H7 (cell line): ENCODE measurements at places on chromosomes 7 and 10.
A peak's percentile ranks its signal among the peaks of the same experiment; 100 is the strongest.

DNA sequence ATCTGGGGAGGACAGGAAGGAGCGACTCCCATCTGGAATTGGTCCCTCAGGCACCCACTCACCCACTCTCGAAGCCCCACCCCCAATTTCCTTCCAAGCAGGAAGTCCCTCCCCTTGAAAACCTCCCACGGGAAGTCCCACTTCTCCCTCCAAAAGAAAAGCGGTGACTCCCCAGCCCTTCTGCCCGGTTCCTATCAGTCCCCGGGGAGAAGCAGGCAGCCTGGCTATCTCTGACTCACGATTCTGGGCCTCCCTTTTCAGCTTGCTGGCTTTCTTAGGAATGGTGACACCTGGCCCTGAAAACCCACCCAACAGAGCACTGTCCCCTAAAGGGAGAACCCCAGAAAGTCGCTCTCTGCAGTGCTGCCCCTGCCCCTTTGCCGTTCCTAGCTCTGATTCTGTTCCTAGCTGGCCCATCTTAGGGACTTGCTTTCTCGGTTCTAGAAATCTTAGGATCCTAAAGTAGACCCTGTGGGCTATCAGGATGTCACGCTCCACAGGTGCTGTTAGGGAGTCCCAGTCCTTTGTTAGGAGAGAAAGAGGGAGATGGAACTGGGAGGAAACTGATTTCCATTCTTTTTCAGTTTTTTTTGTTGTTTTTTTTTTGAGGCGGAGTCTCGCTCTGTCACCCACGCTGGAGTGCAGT, 6.0 kb downstream of the TSC22D4 start:
- DNase-seq: peak; percentile 56

GRCh38 chr10:113953505-113954272, 90.0 kb upstream of the ADRB1 start:
- DNase-seq: no peak

DNA sequence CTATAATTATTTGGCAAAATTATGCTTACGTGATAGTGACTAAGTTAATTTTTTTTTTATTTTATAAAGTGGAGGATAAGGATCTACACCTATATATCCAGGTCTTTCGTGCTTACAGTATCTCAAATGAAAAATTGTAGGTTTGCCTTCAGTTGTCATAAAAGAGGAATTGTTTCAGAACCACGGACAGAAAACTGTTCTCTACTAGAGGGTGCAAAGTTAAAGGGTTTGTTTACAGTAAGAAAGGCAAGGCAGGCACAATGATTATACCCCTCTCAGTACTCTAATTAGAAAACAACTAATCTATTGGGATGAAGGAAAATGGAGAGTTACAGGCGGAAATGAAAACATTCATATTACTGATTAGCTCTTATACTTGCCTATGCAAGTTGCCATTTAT, 1.5 kb downstream of the PCLO start:
- no peak for DNase-seq

DNA sequence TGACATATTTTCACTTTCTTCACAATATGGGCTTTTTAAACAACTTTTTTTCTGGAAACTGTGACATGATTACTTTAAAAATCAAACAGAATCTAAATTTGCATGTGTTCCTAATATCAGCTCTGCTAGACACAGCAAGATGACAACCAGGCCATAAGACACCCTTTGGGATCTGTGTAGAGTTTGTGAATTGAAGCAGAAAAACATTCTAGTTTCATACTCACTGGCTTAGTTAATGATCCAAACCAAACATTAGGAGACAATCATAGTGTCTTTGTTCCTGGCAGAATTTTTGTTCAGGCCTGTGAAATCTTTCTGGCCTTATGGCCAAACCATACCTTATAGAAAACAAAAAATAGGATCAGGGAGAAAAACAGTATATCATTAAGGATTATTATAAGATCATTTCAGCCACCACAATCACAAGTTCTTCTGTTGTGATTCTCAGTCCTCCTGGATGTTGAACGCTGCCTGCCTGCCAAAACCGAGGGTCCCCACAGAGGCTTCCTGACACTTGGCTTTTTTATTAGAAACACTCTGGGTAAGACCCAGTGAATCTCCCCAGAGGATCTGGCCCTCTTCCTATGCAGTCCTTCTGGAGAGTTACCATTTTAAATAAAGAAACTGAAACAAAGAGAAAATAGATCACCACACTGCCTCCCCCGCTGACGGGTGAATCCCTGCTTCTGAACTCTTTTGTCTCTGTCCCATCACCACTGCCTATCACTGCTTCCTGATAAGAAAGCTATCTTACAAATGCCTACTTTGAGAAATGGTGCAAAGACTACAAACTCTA, 79.2 kb upstream of the PPP1R3C start:
- no peak for DNase-seq

DNA sequence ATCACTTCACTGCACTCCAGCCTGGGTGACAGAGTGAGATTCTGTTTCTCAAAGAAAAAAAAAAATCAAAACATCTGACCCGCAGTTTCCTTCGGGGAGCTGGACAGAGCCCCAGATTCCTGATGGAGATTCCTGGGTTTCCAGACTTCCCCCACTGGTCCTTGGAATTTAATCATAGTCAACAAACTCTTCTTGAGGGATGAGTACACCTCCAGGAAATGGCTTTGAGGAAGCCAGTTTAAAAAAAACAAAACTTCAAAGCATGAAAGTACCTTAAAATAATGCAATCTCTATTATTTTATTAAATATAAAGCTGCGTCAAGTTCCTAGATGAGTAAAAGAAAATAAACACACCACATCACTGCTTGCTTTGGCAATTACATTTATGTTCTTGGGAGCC, 1.2 kb upstream of the MAD1L1 start:
- DNase-seq: no peak

GRCh38 chr7:39530971-39531370, 35.2 kb upstream of the YAE1 start:
- DNase-seq: no peak

DNA sequence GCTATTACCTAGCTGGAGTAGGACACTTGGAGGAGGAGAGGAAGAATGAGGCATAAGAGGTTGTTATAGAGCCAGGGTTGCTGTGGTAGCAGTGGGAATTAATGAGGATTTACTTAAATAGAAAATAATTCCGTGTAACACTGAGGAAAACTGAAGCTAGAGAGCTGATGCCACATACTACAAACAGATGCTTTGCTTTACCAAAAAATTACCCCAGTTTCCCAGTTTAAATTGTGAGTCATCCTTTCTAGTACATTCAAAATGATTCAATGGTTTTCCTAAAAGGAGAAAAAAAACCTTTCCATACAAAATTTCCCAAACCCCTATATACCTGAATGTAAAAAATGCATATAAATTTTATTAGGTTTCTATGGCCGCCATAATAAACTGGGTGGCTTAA, 58.3 kb downstream of the ZNF518A start:
- DNase-seq: no peak

DNA sequence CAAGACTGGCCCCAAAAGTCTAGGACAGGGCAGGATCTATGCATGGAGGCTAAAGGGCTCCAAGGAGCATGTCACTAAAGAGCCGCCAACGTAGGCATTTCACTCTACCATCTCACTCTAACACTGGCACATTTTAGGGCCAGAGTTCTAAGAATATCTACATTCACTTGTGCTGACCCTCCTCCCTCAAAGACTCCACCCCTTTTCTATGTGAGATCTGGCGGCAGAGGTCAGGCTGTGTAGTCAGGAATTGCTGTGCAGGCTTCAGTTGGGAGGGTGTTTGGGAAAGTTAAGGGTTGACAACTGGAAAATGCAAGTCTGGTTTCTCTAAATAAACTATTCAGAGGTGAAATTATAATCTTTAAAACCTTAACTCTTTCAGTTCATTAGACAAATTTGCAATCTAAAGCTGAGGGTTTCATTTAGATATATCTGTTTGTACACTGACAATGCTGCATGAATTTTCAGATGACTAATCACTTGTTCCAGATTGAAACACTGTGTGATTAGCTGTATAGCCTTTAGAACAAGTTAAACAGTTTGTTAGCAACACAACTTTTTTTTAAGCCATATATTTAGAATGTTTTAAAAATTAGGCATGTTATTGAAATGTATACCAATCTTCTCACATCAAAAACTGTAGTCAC, 18.2 kb downstream of the LMOD2 start:
- DNase-seq: no peak

DNA sequence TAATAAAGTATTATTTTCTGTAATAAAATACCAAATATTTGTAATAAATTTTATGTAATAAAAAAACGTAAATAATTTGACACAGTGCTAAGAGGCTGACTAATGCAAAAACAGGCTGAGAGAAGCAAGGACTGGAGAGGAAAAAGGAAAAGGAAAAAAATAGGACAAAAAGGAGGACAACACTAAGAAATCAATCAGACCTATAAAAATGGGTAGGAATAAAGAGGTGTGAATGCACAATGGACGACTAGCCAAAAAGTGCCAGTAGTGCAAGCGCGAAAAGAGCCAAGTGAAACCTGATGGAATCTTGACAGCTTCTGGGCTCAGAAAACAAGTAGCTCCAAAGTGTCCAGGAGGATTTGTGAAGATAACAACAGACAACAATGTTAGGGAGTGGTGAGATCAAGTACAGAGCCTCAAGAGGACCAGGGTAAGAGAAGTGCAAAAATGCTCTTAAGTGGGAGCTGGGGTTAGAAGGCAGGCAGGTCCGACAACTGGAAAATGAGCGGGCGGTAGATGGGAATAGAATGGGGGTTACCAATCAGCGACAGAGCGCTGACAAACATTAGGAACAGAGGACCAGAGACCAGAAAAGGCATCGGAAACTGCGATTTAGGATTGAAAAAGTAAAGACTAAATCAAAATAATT, 1.2 kb downstream of the BRAF start:
- DNase-seq: peak; percentile 16

DNA sequence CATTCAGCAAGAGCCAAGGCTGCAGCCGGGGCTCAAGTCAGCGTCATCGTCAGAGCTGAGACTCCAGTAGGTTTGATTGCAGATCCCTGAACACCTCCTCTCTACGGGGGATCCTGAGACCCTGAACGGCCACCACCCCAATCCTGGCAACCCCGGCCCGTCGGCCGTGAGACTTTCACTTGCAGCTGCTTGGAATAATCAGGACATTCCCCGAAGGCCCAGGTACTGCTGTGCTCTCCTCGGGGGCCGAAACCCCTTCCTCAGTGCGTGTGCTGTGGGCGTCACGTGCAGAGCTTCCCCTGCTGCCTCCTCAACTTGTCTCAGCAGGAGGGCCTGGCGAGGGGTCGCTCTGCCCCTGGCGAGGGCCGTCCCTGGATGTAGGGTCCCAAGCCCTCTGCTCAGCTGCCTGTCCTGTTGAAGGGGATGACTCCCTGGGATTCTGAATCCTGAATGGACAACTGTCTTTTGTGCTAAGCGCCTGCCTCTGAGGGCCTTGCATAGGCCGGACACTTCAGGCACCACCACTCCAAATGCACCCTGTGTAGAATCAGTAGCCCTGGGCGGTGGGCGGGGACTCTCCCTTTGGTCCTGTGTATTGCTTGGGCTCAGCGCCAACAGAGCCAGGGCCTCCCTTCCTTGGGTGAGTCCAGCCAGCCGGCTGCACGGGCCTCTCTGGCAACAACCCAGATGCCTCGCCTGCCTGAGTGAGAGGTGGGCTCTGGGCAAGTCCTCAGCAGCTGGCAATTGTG, 63.8 kb upstream of the EBF3 start:
- no peak for DNase-seq

DNA sequence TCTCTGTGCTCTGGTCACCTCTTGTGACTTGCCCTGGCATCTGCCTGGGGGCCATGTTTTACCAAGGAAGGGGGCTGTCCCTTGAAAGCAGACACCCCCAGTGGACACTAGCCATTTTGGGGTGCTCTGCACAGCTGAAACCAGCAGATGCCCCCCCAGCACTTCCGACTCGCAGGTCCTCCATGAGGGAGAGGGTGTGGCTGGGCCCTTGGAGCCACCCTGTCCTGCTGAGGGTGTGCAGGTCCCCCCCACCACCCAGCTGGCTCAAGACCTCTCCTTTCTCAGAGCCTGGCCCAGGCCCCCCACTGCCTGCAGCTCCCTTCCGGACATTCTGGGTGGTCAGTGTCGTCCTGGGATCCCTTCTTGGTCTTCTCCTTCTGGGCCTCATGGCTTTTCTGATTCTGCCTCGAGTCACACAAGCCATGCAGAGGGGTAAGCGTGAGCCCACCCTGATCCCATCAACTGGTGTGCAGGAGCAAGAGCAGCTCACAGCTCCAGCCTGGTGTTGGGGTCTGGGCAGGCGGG, 12.3 kb downstream of the SCART1 start:
- DNase-seq: peak; percentile 21

GRCh38 chr10:51076299-51076841, 2.1 kb downstream of the PRKG1 start:
- no peak for DNase-seq

DNA sequence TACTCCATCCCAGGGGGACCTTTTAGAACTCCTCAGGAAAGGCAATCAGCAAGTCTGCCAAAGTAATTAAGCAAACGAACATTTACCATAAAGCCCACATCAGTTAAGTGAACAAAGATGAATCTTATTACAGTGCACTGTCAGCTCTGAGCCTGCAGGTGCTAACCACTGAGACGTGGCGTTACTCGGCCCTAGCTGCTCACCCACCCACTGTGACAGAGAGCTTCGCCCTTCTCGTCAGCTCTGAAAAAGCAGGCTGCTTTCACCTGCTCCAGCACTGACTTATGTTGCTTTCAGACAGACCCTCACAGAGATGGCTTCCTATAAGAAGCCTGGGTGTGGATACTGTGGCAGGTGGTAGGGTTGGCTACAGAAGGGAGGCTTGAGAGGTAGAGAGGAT, 57.7 kb upstream of the KCNIP2 start:
- DNase-seq: peak; percentile 41

- DNase-seq: peak; percentile 28
Measured at GRCh38 chr7:158123753-158124152, 463.9 kb downstream of the PTPRN2 start.

DNA sequence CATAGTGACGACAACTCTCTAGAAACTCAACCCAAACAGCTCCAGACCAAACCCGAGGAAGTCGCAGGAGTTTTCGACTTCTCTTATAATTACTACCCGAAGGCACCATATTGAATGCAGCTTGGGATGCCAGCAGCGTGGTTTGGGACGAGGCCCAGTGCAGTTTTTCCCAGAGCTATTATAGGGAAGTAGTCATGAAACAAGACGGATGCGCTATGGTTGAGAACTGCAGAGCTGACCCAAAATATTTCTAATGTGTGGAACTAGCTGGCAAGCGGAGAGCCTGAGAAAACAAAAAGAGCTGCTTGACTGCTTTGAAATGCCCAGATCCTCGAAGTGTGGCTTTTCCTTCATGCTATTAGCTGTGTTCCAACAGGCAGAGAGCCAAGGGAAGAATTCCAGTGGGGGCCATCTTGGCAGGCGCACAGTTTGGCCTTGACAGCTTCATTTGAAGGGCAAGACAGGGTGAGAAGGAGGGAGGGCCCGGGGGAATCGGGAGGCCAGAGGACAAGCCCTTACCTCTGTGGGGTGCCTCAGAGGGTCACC, 122.7 kb downstream of the CUL2 start:
- DNase-seq: no peak

- DNase-seq: no peak
Measured at GRCh38 chr7:77439572-77439971, 23.4 kb upstream of the GSAP start.

- no peak for DNase-seq
Measured at GRCh38 chr10:123390874-123391273, 236.7 kb downstream of the BUB3 start.

GRCh38 chr7:2312267-2312929, 1.8 kb downstream of the SNX8 start:
- peak; percentile 43 for DNase-seq

GRCh38 chr10:62062752-62063512, 161.4 kb downstream of the ARID5B start:
- DNase-seq: no peak
